ENCODE measurements at places on chromosomes 7 and 10. TPM values are rescaled to one million over a fixed set of nuclear protein-coding genes. Genes with fewer than 3 reads are reported as not detected.

- DNase-seq = no peak
- no peaks in the 10 kb centered on the region for H3K36me3 ChIP-seq
- H3K4me3 ChIP-seq = no peak overlapping the region
- no peaks in the 10 kb centered on the region for H3K27me3 ChIP-seq
Observed at GRCh38 chr7:825386-825785, 6.9 kb upstream of the SUN1 start.

DNA sequence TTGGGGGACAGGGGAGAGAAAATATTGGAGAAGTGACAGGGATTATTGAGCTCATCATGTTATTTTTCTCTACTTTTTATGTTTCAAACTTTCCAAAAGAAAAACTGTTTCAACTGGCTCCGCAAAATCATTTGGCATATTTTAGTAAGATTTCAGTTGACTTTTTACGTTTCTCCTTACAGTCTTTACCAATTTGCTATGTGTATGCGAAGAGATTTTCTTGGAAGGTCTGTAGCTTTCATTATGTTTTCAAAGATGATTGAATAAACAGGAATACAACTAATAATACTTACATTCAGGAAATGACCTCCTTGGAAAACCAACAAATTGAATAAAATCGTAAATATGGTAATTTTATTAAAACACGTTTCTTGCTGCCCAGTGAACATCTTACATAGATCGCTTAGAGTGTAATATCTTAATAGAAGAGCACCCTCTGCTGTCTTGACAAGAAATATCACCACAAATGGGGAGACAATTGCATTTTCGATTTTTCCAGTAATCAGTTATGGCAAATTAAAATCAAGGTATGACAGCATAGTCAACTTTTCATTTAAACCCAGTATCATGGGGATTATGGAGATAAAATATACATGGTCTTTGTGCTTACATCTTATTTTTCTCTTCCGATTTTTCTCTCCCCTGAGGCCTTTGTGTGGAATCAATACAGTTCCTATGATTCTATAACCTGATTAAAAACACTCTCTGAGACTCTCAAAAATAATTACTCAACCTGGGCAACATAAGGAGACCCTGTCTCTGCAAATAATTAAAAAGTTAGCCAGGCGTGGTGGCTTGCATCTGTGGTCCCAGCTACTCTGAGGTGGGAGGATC lies 43.1 kb downstream of the MBL2 start:
- no peaks in the 10 kb centered on the region for H3K36me3 ChIP-seq
- H3K4me1 ChIP-seq = no peaks in the 10 kb centered on the region
- H3K27me3 ChIP-seq = no peaks in the 10 kb centered on the region
- H3K4me3 ChIP-seq = no peak overlapping the region
- H3K27ac ChIP-seq = no peak overlapping the region

GRCh38 chr10:78211561-78212051 lies 177.9 kb downstream of the RPS24 start:
- peaks cover 16% of the 10 kb centered on the region for H3K4me1 ChIP-seq
- no peaks in the 10 kb centered on the region for H3K36me3 ChIP-seq
- H3K4me3 ChIP-seq = no peak overlapping the region

Gene CLRN3
- total RNA-seq = 0.61 TPM

DNA sequence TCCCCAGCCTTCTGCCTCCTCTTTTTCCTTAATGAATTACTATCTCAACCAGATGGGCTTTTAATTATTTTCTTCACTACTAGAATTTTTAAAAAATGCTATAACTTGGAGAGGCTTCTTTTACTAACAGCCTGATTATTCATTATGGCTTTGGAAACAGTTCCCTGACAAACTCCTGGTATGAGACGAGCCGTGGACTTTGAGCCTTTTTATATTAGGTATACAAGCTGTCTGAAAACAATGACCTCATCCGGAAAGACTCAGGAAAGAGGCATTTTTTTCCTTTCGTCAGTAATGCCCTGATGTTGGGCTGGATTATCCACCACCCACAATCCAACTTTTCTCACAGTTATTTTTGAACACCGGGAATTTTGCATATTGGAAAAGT lies 26.7 kb upstream of the ABLIM1 start:
- peaks cover 31% of the 10 kb centered on the region for H3K4me1 ChIP-seq
- no peak overlapping the region for H3K4me3 ChIP-seq
- no peaks in the 10 kb centered on the region for H3K36me3 ChIP-seq
- no peaks in the 10 kb centered on the region for H3K27me3 ChIP-seq

DNA sequence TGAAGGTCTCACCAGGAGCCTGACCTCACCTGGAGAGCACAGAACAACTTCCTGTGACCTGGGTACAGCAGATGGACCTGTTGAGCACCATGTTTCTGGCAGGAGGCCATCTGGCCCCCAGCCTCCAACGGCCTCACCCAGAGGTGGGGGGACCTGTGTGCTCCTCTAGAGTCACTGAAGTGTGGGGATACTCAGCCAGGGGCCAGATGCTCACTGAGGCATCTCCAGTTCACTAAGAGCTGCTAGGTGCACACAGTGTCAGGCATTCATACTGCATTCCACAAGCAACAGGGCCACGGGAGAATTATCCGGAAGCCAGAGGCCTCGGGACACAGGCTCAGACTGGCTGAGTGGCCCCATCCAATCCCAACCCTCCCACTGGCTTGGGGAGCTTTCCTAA lies 161.4 kb downstream of the TCERG1L start:
- no peaks in the 10 kb centered on the region for H3K27me3 ChIP-seq
- H3K4me1 ChIP-seq = no peaks in the 10 kb centered on the region
- H3K4me3 ChIP-seq = no peak overlapping the region

GRCh38 chr10:112356686-112357085 lies 17.2 kb upstream of the ACSL5 start:
- H3K4me3 ChIP-seq = no peak overlapping the region
- no peaks in the 10 kb centered on the region for H3K27me3 ChIP-seq
- H3K27ac ChIP-seq = no peak overlapping the region
- no peaks in the 10 kb centered on the region for H3K36me3 ChIP-seq
- peaks cover 10% of the 10 kb centered on the region for H3K4me1 ChIP-seq
- no peak for DNase-seq

- H3K27me3 ChIP-seq = no peaks in the 10 kb centered on the region
- no peak overlapping the region for H3K27ac ChIP-seq
- H3K4me1 ChIP-seq = no peaks in the 10 kb centered on the region
Observed at GRCh38 chr7:51301806-51302205, 14.8 kb downstream of the COBL start.

DNA sequence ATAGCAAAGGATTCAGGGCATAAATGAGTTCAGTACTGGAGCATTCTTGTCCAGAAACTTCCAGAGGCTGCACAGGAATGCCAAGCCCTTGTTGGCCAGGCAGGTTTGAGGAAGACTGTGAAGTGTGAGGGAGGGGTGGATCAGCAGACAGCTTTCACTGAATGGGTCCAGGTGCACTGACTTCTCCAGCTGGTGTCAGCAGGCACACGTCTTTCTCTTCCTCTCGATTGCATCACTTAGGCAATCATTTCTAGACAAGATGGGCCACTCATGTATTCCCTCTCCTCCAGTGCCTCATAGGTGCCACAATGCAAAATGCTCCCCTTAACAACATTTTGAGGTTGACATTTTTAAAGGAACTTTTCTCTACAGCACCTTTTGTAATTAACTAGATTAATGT lies 15.6 kb upstream of the PLEKHS1 start:
- no peak overlapping the region for H3K4me3 ChIP-seq
- no peaks in the 10 kb centered on the region for H3K27me3 ChIP-seq
- no peaks in the 10 kb centered on the region for H3K4me1 ChIP-seq
- H3K36me3 ChIP-seq = no peaks in the 10 kb centered on the region
- no peak overlapping the region for H3K27ac ChIP-seq

DNA sequence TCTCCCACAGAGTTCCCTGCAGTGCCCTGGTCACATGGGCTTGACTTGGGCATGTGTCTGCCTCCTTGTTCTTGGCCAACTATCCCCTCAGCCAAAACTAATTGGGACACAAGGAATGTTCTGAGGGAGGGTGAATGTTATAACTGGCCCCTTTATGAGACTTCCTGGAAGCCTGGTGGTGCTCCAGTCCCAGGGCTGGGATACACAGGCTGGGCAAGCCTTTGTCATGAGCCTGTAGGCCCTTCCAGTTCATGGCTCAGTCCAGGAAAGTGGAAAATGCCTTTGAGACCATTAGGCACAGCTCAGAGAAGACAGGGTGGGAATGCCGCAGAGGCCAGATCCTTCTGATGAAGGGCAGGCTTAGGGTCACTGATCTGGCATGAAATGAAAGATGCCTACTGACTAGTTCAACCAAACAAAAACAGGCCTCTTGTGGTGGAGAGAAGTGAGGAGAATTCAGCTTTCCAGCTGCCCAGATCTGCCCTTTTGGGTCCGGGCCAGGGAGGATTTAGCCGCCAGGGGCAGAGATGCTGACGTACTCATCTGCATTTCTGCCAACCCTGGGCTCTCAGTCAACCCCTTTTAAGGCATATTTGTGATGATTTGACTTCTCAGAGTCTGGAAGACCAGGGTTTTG lies 961.5 kb downstream of the KCNMA1 start:
- no peak overlapping the region for H3K27ac ChIP-seq
- no peaks in the 10 kb centered on the region for H3K27me3 ChIP-seq
- no peak overlapping the region for H3K4me3 ChIP-seq
- no peak for DNase-seq
- H3K36me3 ChIP-seq = no peaks in the 10 kb centered on the region
- no peaks in the 10 kb centered on the region for H3K4me1 ChIP-seq

Gene TCERG1L
- total RNA-seq = 0.32 TPM

Gene AKR1C4
- total RNA-seq = not detected

All from adrenal gland (tissue), 19 donors.